ENCODE measurements at places on chromosomes 7 and 10. TPM values are rescaled to one million over a fixed set of nuclear protein-coding genes. Genes with fewer than 3 reads are reported as not detected.

The MBLAC1 gene
- 3.0 TPM for total RNA-seq

The SDHAF3 gene
- 10.0 TPM for total RNA-seq

- DNase-seq, result no peak
These were observed 172.3 kb downstream of the CHRM2 start for GRCh38 chr7:137040745-137041144.

- no peak for DNase-seq
These were observed 212.8 kb downstream of the PTN start for GRCh38 chr7:137130751-137131158.

DNA sequence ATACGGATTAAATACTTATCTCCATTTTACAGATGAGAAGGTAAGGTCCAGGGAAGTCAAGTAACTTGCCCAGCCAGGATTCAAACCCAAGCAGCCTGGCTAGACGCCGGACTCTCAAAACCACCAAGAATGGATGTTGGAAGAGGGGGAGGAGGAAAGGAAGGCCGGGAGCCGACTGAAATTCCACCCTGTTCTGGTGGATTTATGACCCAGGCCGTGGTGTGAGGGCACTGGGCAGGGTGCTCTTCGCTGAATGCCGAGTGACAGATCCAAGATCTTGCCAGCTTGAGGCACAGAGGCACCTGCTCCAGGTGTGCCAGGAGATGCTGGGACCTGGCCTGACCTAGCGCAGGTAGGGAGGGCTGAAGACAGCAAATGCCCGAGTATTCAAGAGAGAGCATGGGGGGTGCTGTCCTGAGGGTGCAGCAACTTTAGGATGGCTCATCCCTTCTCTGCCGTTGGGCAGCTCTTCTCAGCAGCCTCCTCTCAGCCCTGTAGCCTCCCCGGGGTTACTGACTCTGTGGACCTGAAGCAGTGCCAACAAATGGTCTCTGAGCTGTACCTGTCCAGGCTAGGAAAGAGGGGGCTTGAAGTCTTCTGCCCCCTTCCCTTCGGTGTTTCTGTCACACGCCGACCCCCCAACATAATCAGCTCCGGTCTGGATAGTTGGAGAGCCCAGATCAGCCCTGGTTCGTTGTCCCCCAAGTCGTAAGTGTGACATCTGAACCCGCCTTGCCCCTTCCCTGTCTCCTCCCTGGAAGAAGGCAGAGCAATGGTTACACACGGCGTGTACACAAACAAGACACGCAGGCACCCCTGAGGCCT lies 713 bp downstream of the LOXL4 start:
- no peak for DNase-seq

GRCh38 chr10:130038611-130039109 lies 72.0 kb downstream of the C10orf143 start:
- peak; percentile 19 for DNase-seq

DNA sequence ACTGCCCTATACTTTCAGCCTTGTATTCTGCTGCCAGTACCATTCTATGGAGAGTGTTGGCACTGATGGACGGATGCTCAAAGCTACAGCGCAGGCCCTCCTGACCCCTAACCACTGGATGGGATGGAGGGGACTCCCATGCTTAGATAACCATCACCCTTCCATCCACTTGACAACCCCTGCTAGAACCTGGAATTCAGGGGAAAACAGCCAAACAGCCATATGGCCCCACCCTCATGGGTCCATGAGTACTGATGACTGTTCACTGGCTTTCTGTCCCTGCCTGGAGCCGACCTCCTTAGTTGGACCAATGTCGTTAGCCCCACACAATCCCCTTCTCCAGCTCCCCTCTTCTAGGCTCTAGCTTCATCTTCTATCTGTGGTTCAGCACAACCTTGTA lies 16.2 kb downstream of the DUSP5 start:
- DNase-seq, result no peak

DNA sequence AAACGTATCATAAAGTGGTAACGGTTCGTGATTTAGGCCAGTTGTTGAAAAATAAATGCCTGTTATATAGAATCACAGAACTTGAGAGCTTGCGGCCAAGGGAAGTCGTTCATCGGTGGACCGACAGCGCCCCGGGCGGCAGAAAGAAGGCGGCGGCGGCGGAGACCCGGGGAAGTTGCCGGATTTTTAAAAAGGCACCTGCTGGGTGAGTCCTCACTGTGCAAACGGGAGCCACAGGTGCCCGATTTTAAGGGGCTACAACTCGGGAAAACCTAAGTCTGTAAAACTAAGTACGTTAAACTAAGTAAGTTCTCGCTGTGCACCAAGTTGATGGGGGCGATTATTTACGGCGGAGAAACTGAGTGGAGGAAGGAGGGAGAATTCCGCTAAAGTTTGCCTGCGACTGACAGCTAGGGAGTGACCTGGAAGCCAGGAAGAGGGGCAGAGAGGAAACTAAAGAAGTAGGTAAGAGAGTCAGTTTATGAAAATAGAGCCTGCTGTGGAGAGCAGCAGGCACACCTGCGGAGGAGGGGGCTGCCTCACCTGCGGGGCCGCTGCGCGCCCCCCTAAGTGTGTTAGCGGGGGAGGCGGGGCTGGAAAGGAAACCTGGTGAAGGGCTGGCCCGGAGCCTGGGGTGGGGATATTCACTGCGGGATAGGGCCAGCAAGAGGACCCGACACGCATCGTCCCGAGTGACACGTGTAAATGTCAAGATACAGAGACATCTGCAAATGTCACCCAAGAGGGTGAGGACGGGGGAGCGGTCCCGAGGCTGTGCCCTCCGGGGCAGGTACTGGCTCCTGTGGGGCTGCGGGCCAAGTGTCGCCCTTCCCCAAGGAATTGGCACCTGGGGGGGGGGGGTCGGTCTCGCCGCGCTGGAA lies 996 bp downstream of the ADAM12 start:
- peak; percentile 83 for DNase-seq

DNA sequence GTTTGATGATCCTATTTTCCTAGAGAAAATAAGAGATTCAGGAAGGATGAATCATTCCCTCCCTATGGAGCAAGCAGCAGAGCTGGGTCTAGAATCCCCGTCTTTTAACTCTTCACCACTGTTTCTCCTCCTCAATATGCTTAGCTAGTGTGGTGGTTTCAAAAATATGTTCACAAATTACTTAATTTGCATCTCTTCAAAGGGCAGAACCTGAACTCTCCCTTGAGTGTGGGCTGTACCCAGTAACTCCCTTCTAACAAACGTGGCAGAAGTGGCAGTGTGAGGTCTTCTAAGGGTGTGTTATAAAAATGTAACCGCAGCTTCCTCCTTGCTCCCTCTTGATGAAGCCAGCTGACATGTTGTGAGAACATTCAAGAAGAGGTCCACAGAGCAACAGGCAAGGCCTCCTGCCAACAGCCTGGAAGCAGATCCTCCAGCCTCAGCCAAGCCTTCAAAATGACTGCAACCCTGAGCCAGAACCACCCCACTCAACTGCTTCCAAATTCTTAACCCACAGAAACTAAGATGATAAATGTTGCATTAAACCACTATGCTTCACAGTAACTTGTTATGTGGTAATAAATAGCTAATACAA lies 36.6 kb downstream of the SRPK2 start:
- peak; percentile 80 for DNase-seq

Data from upper lobe of right lung (tissue), 1 donor.